ENCODE measurements at places on chromosomes 7 and 10.
A peak's percentile ranks its signal among the peaks of the same experiment; 100 is the strongest.

DNA sequence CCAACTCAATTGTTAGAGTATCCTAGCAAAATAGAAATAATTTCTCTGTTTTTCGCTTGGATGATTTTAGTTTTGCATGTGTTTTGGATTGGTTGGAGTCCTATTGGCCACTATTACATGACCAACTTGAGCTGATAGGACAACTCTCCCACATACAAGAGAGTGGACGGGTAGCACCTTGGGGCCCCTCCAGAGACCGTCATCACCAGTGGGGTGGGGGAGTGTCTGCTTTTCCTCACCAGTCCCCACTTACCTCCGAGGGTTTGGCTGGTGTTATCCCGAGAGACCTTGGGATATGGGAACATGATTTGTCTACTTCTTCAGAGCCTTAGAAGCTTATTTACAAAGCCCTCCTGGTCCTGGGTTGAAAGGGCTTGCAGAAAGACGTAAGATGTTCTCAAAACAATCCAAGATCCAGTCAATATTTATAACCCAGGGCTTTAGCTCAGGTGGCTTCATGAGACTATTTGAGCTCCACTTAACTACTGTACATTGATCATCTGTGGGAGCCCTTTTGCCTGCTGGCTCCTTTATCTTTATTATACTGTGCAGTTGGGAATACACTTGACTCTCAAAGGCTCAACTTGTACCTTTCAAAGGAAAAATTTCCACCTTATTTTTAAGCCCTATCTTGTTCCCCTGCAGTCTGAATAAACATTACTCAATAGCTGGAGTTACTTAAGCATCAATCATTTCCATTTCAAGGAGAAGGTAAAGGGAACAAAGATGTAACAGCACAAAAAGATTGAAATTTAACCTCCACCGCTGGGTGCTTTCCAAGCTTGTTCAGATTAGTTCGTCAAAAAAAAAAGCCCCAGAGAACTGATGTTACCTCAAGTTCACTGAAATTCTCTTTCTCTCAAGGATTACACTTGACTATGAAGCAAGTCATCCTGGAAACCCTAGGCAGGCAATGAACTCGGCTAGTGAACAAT is 119.7 kb downstream of the WDR11 start:
- no peak for DNase-seq

GRCh38 chr10:100468978-100469377 is 6.2 kb downstream of the WNT8B start:
- DNase-seq = no peak

- DNase-seq = peak; percentile 76
Measured at GRCh38 chr7:8627325-8627724, 193.9 kb downstream of the NXPH1 start.

- DNase-seq = no peak
Measured at GRCh38 chr7:153887749-153888569, 164.2 kb upstream of the DPP6 start.

DNA sequence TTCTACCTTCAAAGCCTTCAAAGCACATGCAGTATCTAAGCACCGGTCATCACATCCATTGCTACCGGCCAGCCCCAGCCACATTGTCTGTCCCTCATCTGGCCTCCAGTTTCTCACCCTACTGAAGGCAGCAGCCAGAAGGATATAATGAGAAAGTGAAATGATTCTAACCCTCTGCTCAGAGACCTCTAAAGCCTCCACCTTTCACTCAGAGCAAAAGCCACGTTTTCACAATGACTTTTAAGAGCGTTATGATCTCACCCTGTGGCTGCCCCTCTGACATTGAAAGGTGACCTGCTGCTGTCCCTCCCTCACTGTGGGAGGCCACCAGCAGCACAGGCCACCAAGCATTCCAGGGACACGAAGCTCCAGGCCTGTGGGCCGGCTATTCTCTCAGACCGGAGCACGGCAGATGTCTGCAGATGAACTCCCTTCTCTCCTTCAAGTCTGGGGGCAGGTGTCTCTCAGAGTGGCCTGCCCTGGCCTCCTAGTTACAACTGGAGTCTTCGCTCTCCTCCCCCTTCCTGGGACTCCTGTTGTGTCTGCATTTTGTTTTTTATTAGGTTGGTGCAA is 94.9 kb upstream of the EEPD1 start:
- DNase-seq = no peak

DNA sequence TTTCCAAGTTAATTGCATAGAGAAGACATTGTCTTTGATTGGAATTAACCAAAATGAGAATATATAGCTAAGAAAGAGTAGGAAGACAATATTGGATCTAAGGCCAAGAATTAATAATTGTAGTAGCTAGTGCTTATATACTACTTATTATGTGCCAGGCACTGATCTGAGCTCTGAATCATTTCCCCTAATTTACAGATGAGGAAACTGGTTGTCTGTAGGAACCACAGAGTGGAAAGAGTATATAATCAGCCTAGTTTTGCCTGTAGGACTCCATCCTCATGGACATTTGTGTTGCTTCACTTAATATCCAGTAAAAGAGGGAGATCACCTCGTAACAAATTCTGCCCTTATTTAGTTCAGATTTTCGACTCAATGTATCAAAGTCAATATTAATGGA is 127.9 kb downstream of the ARID5B start:
- DNase-seq = no peak

GRCh38 chr7:19051767-19052375 is 65.6 kb downstream of the TWIST1 start:
- peak; percentile 7 for DNase-seq

DNA sequence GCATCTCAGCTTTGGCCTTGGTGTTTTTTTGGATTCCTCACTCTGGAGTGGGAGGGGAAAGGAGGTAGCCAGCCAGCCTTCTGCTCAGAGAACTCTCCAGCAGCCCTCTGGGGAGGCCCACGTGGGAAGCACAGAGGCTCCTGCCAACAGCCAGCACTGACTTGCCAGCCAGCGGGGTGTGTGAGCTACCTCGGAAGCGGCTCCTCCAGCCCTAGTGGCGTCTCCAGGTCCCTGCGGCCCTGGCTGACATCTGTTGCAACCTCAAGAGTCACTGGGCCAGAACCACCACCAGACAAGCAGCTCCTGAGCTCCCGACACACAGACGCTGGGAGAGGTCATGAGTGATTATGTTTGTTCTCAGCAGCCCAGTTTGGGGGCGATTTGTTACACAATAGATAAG is 180.2 kb upstream of the FZD8 start:
- DNase-seq = no peak

DNA sequence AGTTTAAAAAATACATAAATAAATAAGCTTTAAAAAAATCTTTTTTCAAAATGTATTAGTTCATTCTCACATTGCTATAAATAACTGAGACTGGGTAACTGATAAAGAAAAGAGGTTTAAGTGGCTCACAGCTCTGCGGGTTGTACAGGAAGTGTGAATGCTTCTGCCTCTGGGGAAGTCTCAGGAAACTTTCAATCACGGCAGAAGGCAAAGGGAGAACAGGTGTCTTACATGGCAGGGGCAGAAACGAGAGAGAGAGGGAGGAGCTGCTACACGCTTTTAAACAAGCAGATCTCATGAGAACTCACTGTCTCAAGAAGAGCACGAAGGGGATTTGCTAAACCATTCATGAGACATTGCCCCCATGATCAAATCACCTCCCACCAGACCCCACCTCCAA is 114.6 kb downstream of the DNAJC1 start:
- no peak for DNase-seq

- no peak for DNase-seq
Measured at GRCh38 chr10:114996542-114996941, 58.5 kb downstream of the TRUB1 start.

GRCh38 chr10:103835096-103836050 is 20.0 kb downstream of the SH3PXD2A start:
- no peak for DNase-seq

DNA sequence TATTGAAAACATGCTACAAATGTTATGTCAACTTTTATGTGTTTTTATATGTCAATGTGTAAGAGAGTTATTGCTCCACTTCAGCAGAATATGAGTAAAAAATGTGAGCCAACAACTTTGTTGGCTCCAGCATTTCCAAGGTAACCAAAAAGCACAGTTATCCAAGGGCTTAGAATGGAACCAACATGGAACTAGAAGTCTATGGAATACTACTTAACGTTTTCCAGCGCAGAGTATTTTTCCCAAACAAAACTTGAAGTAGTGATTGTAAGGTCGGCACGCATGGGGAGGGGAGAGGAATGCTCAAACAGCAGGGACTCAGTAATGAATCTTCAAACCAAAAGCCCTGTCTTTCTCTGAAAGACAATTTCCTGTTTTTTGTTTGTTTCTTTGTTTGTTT is 45.0 kb upstream of the TSPAN13 start:
- DNase-seq = no peak

DNA sequence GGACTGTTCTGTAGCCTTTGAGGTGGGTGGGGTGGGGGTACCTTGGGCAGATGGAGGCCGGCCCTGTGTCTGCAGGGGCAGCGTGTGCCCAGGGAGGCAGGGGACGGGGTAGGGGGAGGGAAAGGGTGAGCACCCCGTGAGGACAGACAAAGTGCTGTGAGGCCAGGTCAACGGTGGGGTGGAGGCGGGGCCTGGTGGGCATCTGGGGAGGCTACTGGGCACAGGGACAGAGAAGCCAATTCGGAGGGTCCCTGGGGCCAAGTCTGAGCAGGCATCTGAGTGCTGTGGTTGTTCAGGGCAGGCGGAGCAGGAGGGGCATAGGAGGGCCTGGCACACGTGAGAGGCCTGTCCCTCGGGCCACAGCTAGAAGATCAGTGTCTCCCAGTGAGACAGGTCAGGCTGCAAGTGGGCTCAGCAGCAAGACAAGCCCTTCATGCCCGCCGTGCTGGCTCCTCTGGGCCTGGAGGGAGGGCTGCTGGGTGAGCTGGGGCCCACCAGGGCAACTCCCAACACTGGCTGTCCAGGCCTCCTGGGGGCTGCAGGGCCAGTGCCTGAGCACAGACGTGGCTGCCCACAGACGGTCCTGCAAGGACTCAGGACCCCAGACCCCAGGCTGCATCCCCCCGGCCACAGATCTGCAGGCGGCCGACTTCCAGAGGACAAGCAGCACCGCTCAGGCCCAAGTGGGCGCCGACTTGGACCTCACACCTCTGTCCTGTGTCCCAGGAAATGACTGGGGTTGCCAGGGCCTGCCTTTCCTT is 26.4 kb upstream of the KNDC1 start:
- no peak for DNase-seq

DNA sequence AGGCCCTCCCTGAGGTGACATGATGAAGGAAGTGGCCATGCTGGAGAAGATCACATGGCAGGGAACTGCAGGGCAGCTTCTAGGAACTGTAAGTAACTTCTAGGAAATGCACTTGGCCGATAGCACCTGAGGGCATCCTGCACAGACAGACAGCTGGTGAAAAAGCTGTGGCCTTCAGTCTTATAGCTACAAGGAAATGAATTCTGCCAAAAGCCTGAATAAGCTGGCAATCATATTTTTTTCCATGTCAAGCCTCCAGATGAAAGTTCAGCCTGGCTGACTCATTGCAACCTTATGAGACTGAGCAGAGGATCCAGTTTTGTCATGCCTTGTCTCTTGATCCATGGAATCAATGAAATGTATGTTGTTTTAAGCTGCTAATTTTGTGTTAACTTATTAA is 91.1 kb upstream of the CACNA2D1 start:
- no peak for DNase-seq

DNA sequence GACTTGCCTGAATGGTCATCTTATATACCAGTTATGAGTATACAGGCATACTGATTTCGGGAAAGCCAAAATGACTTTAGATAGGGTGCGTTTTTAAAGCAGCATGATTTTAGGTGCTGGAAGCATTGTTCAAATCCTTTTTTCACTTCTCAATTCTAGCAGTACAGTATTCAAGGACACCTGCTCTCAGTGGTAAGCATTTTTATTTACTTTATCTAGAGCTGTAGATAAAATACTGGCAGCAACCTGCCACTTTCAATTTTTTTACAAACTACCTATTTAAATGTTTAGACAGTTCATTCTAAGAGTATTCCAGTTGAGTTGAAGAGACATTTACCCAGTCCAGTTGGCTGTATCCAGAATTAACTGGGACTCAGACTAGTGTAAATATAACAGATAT is 33.6 kb downstream of the TMEM106B start:
- DNase-seq = no peak

DNA sequence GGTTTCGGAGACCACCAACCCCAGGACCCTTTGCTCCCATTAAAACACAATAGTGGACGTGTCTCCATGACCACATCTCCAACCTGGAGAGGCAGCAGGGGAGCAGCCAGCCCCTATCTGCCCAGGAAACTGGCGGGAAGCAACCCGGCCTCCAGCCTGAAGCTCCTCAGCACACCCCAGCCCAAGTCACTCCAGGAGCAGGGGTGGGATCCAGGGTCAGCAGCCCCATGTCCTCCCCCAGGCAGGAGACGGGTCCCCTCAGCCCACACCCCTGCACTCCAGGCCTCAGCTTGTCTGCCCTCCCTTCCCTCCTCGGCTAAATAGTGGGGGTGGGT is 601 bp downstream of the ADAM8 start:
- no peak for DNase-seq

Data from NCI-H1105 (cell line).